RPMI7951 (cell line): ENCODE measurements at places on chromosomes 3 and 15. TPM values are rescaled to one million over a fixed set of nuclear protein-coding genes. Genes with fewer than 3 reads are reported as not detected.
A peak's percentile ranks its signal among the peaks of the same experiment; 100 is the strongest.

GRCh38 chr15:97759363-97759762 lies 201.1 kb upstream of the ARRDC4 start:
- DNase-seq = peak; percentile 76

GRCh38 chr3:193418576-193419373 lies 40.2 kb upstream of the ATP13A5 start:
- no peak for DNase-seq

GRCh38 chr3:134630506-134630905 lies 20.3 kb downstream of the KY start:
- peak; percentile 13 for DNase-seq

GRCh38 chr15:39419651-39420050 lies 161.2 kb upstream of the THBS1 start:
- DNase-seq = no peak

DNA sequence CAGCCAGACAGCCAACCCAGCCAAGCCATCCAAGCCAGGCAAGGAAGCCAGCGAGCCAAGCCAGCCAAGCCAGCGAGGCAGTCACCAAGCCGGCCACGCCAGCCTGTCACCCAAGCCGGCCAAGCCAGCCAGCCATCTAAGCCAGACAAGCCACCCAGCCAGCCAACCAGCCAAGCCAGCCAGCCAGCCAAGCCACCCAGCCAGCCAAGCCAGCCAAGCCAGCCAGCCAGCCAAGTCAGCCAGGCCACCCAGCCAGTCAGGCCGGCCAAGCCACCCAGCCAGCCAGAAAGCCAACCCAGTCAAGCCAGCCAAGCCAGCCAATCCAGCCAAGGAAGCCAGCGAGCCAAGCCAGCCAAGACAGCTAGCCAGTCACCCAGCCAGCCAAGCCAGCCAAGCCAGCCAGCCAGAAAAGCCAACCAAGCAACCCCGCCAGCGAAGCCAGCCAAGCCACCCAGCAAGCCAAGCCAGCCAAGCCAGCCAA lies 201.2 kb downstream of the GOLGA6L6 start:
- peak; percentile 16 for DNase-seq

- peak; percentile 35 for DNase-seq
Observed at GRCh38 chr3:10408680-10409079, 87.8 kb upstream of the SEC13 start.

DNA sequence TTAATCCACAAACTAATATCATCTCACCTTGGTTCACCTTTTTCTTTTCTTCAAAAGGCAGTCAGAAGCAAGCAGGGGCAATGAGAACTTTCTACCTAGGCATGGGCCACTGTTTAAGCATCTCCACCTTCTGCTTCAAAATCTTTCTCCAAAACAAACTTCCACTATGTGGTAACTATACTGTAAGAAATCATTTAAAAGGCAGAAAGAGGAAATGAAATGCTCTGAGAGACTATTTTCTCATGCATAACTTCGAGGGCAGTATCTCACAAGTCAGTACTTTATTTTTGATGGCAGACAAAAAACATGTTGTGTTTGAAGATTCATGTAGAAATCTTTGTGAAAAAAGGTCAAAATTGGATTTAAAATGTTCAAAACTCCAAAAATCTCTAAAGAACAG lies 419.7 kb downstream of the ZBTB20 start:
- no peak for DNase-seq

DNA sequence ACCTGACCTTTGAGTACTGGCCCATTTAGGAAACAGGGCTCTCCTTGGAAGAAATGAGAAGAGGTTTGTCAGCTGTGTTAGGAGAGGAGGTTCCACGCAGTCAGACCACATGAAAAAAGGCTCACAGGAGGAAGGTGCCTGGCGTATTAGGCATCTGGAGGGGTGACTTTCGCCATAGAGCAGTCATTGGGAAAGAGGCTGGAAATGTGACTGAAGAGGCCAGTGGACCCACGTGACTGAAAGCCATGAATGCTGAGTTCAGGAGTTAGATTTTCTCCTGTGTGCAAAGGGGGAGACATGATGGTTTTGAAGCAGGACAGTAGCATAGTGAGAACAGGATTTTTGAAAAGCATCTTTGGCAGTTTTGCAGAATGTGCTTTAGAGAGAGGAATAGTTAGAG lies 29.7 kb upstream of the RNF7 start:
- DNase-seq = no peak

- DNase-seq = peak; percentile 37
Observed at GRCh38 chr3:71725271-71725991, at the start of gene EIF4E3. TSS of gene EIF4E3 (minus strand) at chr3:71725402. CDS start at chr3:71725367, 35 bp downstream.

DNA sequence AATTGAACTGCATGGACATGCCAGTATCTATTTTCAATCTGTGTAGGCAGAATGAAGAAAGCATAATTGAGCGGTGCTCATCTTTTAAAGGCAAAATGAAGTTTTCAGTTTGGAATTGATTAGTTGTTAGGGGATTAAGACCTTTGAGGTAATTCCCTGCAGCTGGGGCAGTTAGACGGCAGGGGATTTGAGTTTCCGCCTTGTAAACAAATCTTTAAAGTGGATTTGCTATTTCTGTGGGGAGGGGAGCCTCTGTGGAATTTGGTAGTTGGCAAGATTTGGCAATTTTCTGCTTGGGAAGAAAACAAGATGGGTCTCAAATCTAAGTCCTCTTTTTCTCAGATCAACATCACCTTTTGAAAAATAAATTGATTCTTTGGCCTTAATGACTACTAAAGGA lies 212.5 kb upstream of the CNTN6 start:
- no peak for DNase-seq

- DNase-seq = no peak
Observed at GRCh38 chr3:181212271-181212670, 222.7 kb upstream of the DNAJC19 start.

- no peak for DNase-seq
Observed at GRCh38 chr3:25453619-25454004, 25.5 kb downstream of the RARB start.

DNA sequence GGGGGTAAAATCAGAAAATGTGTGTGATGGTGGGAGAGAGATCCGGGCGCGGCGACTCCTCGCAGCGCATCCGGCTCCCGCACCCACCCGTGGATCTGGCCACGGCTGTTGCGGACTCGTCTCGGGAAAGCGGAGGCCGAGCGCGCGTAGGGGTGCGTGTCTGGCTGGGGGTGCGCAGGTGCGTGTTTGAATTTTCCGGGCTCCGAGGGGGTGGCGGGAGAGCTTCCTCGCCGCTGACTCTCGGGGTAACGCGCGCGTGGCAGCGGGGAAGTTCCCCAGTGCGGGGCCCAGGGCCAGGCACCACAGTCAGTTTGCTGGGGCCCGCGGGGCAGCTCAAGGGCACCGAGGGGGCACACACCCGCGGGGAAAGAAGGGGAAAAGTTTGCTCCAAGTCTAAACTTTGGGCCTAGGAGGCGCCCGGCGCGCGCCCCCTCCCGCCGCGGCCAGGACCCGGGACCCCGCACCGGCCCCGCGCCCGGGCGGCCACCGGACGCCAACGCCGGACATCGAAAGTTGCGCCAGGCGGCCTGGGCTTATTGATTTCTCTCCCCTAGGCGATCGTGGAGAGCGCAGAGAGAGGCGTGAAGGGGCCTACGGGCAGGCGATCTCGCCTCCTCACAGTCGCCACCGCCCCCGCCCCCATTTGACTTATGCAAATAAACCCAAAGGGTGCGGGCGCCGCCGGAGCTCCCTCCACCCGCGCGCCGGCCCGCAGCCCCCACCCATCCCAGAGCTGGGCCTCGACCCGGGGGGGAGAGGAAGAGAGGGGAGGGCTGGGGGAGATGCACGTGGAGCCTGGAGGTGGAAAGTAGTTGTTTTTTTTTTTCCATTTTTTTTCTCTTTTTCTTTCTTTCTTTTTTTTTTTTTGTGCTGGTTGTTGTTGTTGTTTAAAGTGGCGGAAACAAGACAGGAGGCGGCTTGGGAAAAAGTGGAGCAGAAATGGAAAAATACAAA lies 639 bp downstream of the FOXP1 start:
- peak; percentile 55 for DNase-seq

DNA sequence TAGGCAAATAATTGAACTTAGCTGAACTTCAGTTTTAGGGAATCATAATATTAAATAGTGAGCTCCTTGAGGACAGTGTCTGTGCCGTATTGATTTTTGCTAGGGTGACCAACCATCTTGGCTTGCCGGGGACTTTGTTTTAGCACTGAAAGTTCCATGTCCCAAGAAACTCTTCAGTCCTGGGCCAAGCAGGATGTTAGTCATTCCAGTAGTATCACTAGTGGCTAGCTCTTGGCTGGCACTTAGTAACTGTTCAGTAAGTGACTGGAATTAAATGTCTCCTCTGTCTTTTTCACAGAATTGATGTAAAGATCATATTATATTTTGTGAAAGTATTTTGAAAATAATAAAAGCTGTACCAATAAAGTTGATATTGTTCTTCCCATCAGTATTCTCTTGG lies 42.3 kb downstream of the RSRC1 start:
- DNase-seq = peak; percentile 64

- peak; percentile 91 for DNase-seq
Observed at GRCh38 chr3:105806359-105806758, 62.5 kb downstream of the CBLB start.

- peak; percentile 60 for DNase-seq
Observed at GRCh38 chr3:29286478-29287240, 5.8 kb downstream of the RBMS3 start.

- no peak for DNase-seq
Observed at GRCh38 chr3:178120367-178120766, 415.9 kb upstream of the KCNMB2 start.

DNA sequence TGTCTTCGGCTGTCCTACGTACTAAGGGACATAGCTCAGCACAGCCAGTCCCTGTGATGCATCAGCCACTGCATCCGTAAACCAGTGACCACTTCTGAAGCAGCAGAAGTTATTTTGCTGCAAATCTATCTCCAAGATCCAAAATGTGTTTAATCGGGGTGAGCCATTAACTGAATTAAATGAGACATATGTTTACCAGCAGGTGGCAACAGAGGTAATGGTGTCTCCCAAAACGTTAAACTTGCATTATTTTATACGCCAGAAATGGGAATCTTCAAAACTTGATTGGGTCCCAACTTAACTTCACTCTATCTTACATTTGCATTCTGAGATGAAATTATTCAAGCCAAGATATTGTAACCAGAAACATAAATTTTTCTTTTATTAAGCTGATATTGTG lies 75.3 kb upstream of the BOC start:
- peak; percentile 44 for DNase-seq

- no peak for DNase-seq
Observed at GRCh38 chr3:56787784-56788256, 13.9 kb downstream of the ARHGEF3 start.

GRCh38 chr3:99131876-99132275 lies 230.4 kb upstream of the DCBLD2 start:
- peak; percentile 45 for DNase-seq

GRCh38 chr3:42276141-42277132 lies 10.5 kb upstream of the CCK start:
- no peak for DNase-seq

- no peak for DNase-seq
Observed at GRCh38 chr3:52777127-52777958, at the start of gene ITIH1. TSS of gene ITIH1 (plus strand) at chr3:52777599. CDS start at chr3:52777616, 17 bp downstream.

- peak; percentile 52 for DNase-seq
Observed at GRCh38 chr3:125165189-125165947, 47.2 kb downstream of the SLC12A8 start.

DNA sequence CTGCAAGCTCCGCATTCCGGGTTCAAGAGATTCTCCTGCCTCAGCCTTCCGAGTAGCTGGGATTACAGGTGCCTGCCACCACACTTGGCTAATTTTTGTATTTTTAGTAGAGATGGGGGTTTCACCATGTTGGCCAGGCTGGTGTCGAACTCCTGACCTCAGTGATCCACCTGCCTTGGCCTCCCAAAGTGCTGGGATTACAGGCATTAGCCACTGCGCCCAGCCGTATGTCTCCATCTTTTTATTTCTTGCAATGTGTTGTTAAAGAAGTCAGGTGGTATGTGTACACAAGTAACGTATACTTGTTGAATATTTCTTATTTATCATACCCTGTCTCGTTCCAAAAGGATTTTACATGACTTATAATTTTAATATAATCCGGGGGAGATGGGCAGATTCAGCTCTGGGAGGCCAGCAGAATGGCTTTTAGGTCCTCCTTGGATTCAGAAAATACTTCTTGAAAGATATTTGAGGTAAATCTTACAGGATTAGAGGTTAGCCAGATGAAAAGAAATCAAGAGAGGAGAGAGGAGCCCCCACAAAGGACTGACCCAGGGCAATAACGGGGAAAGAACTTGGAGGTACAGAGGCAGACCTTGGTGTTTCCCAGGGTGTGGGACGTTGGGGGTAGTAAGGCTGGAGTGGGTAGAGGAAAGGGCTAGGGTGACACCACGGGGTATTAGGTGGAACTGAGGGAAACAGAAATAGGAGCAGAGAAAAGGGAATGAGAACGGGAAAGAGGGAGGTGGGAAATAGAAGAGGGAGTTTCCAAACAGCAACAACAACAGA lies 27.2 kb upstream of the MUC20 start:
- no peak for DNase-seq

- DNase-seq = peak; percentile 39
Observed at GRCh38 chr15:42832576-42832975, 88.0 kb downstream of the TTBK2 start.

- no peak for DNase-seq
Observed at GRCh38 chr3:32157600-32158264, 51.3 kb downstream of the GPD1L start.

GRCh38 chr3:195447201-195447600 lies 4.4 kb upstream of the ACAP2 start:
- no peak for DNase-seq

DNA sequence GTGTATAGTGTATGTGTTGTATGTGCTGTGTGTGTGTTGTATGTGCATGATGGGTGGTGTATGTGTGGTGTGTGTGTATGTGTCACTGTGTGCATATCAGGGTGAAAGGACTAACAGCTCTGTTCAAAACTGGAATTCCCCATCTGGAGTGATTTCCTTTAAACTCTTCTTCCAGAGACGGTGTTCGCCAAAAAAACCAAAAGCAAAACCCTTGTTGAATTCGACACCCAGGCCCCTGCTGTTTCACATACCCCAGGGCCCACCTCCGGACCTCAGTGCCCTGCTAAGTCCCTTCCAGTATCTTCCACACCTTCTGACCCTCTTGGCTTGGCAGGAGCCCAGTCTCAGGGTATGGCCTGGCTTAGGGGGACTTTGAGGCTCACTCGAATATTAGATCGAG lies 44.9 kb upstream of the SEC13 start:
- DNase-seq = peak; percentile 69

- no peak for DNase-seq
Observed at GRCh38 chr3:183260167-183260904, 7.3 kb downstream of the B3GNT5 start.

DNA sequence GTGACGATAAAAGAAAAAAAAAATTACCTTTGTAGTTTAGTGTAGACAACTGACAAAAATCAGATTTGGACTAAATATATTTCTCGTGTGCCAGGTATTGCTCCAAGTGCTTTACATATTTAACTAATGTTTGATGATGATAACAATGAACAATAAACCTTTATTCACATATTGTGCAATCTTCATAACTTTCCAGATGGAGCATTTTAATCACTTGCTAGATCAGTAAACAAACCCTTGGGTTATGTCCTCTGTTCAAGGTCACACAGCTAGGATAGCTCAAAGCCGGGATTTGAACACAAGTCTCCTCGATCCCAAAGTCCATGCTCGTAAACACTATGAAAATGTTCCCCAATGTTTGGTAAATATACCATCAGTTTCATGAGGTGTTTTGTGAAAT lies 14.5 kb downstream of the NCEH1 start:
- no peak for DNase-seq

The PDCD7 gene
- 15.1 and 19.1 TPM in 2 replicates for total RNA-seq

The GLDN gene
- total RNA-seq = 0.48 and 0.78 TPM in 2 replicates

The IL17RE gene
- total RNA-seq = not detected in 2 replicates

The TM4SF18 gene
- total RNA-seq = 5.2 and 5.8 TPM in 2 replicates

The CLSTN2 gene
- total RNA-seq = 0.59 and 0.84 TPM in 2 replicates

The ALS2CL gene
- total RNA-seq = 0.59 and 1.2 TPM in 2 replicates

The STRIT1 gene
- total RNA-seq = not detected in 2 replicates

The CFAP92 gene
- 0.36 TPM in 1 of 2 replicates, not detected in the other for total RNA-seq

The FOXL2NB gene
- total RNA-seq = under 0.01 TPM in 1 of 2 replicates, not detected in the other
